Kidney capillary endothelial cell (primary cell): ENCODE measurements at places on chromosomes 4 and X.

- DNase-seq = peak; percentile 99
These were observed 1393.4 kb upstream of the PCDH7 start for GRCh38 chr4:29326816-29327215.

DNA sequence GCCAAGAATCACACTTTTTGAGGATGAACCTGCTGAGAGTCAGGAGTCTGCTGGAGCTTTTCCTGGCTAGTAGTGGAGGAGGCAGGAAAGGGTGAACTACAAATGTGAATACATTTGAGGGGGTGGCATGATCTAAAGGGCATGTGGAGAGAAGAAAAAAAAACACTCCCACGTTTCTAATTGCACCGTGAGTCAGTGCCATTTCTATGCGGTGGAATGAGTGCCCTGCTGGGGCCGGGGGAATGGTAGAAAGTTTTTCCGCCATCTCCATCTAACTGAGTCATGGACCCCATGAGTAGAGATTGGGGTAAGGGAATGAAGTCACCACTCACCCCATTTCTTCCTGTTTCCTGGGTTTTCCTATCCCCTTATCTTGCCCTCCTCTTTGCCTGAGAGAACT, 19.8 kb downstream of the BEX3 start:
- no peak for DNase-seq

DNA sequence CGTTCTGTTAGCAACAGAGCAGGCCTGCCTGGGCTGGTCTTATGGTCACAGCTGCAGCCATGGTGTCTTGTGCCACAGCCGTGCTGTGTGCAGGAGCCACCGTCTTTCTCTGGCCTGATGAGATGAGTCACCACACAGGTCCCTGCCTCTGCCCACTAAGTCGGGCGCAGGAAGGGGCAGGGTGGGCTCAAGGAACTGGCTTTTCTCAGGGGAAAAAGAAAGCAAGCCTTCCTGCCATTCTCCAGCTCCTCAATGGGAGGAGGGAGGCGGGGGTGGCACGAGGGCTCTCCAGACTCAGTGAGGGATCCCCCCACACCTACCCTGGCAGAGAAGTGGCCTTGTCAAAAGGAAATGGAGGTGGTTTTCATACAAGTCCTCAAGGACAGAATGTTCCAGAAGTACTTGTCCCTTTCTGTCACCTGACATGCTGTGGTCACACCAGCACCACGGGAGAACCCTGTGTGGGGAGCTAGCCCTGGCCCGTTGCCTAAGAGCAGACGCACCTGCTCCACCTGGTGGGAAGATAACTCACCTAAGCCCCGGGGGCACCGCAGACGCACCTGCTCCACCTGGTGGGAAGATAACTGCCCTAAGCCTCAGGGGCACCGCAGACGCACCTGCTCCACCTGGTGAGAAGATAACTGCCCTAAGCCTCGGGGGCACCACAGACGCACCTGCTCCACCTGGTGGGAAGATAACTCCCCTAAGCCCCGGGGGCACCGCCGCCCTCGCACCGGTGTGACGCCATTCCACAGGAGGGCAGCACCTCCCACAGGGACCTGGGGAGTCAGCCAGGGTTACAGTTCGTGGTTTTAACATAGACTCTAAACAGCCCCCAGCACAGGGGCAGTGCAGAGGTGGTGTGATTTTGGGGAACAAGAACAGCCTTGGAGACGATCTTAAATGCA, 18.5 kb downstream of the UVSSA start:
- no peak for DNase-seq

GRCh38 chrX:131741103-131741581, 197.3 kb downstream of the OR13H1 start:
- DNase-seq = peak; percentile 58

- DNase-seq = no peak
These were observed 11.1 kb upstream of the MAB21L2 start for GRCh38 chr4:150570862-150571261.
